NCI-H2171 (cell line): ENCODE measurements at places on chromosomes 12 and 14.

GRCh38 chr14:41404126-41404525, 202.6 kb upstream of the LRFN5 start:
- DNase-seq: no peak

DNA sequence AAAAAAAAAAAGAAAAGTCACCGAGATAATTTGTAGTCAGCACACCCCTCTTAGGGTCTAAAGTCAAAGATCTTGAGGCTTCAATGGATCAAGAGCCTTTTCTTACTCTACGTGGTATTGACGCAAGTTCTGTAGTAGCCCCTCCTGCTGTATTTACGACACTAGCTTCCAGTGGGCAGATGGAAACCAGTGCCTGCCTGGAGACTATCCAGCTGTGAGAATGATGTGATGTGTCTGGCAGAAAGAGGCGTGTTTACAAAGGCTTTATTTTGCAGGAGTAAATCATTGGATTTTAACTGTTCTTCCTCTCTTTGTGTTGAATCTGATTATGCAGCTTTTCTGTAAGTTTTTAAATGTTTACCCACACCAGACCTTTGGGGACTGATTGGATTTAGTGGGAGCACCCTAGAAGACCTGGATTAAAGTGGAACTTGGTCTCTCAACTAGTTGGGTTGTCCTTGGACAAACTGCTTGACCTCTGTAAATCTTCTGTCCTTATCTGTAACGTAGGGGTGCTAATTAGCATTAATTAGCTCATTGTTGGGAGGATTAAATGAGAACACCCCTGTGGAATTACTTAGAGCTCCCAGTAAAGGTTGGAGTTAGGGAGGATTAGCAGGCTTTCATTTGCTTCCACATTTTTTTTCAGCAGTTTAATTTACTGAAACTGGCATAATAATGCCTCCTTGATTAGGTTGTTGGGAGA, 72.4 kb downstream of the RASSF3 start:
- DNase-seq: peak; percentile 58

- DNase-seq: no peak
Observed at GRCh38 chr12:110782922-110783321, 40.2 kb upstream of the PPP1CC start.

DNA sequence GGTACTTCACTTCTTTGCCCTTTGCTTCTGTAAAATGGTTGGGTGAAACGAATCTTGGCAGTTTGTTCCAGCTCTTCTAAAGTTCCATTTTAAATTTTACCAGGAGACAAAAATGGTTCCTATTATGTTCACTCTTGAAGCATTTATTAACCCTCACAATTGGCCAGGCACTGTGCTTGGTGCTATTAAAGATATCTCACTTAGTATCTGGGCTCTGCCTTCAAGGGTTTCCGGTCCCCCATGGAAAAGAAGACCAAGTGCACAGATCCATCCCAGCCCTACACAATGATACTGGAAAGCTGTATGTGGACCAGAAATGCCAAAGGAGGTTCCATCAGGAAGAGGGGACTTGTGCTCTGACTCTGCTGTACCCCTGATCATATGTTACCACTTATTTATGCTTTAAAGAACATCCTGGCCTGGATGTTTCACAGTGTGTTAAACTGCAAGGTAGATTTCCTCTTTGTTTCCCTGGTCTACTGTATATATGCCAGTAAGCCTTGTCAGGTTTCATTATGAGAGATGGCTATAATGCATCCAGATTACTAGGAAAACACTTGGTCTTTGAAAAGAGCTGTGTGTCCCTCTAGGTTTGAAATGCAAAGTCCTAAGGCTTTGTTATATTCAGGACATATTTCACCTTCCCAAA, 154.8 kb downstream of the PRKCH start:
- DNase-seq: no peak

- no peak for DNase-seq
Observed at GRCh38 chr14:106651016-106651415, 1124.6 kb downstream of the TMEM121 start.

DNA sequence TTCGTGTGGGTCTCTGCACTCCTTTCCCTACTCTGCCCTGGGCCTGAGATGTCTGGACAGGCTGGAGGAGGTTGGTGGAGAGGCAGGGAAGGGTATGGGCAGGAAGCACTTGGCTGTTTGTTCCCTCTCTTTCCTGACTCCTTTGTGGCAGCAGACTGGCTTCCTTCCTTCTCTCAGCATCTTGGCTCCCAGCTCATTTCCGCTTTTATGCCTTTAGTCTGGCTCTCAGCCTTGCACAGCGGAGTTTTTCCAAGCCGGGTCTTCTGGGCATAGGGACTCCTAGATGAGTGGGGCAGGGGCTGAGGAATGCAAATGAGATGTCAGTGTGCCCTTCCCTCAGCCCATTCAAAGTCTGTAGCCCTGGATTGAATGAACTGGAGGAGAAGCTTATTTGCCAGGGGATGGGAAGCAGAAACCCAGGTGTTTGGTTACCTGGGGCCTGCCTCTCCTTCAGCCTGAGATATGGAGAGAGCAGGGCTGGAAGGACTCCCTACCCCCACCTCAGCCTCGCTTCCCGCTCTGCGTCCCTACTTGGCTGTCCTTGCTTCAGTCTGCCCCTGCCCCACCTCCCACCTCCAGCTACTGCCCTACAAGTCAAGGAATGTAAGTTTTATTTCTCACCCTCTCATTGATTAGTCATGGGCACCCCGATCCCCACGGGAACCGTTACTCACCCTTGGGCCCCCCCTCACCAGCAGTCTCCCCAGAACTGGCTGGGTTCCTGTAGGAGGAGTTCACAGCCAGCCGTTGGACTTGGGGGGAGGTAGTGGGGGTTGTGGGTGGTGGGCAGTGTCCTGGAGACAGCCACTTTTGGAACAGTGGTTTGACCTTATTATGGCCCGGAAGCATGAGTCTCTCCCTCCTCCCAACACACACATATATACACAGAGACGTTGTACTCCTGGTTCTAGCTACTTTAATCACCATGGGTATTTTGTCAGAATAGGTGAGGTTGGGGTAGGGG, 9.3 kb upstream of the ITGA5 start:
- DNase-seq: no peak

- DNase-seq: no peak
Observed at GRCh38 chr12:2422591-2422990, 369.8 kb downstream of the CACNA1C start.

DNA sequence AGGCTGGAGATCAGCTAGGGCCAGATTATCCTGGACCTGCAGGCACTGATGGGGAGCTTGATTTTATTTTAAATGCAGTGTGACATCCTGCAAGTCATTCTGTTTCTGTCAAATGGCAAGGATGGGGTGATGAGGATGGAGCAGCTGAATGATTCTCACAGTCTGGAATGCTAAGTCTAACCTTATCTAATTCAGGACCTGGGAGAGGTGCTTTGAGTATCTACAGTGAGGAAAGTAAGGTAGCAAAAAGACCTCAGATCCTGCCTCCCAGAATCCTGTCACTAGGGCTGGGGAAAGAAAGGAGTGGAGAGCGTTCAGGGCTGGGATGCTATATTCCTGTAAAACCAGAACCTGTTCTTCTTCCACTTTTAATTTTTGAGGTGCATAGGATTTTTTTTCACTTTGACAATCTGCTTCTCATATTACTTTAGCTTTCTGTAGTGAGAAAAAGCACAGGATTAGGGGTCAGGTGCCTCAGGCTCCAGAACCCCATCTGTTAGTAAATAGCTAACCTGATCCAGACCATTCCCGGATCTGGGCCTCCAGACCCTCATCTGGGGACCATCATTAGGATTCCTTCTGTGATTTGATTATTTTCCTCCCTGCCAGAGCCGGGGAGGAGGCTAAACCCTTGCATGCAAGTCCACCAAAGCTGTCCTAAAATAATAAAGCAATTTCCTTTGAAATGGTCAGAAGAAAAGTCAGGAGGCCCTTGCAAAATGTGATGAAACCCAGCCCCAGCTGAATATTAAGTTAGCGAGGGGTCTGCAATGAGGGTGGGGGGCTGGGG, 54.7 kb downstream of the ASCL1 start:
- no peak for DNase-seq

DNA sequence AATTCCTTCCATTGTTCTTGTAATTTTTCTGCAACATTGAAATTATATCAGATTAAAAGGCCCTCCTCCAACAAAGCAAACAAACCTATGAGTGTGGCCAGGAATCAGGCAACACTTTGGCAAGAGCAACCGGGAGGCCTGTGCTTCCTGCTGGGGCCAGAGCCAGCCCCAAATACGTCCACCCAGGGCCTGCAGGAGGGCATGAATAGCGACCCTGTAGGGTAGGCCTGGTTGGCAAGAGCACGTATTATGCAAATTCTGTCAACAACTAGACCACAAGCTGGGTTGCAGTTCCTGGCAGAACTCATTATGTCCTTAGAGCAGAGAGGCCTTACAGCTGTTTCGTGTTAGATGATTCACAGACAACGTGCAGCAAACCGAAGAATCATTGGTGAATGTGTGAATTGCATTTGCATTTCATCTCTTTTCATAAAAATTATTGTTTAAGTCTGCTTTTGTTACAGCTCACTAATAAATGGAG, 26.9 kb upstream of the LGALS3 start:
- DNase-seq: no peak

GRCh38 chr14:91327250-91327595, 82.7 kb upstream of the GPR68 start:
- DNase-seq: no peak

DNA sequence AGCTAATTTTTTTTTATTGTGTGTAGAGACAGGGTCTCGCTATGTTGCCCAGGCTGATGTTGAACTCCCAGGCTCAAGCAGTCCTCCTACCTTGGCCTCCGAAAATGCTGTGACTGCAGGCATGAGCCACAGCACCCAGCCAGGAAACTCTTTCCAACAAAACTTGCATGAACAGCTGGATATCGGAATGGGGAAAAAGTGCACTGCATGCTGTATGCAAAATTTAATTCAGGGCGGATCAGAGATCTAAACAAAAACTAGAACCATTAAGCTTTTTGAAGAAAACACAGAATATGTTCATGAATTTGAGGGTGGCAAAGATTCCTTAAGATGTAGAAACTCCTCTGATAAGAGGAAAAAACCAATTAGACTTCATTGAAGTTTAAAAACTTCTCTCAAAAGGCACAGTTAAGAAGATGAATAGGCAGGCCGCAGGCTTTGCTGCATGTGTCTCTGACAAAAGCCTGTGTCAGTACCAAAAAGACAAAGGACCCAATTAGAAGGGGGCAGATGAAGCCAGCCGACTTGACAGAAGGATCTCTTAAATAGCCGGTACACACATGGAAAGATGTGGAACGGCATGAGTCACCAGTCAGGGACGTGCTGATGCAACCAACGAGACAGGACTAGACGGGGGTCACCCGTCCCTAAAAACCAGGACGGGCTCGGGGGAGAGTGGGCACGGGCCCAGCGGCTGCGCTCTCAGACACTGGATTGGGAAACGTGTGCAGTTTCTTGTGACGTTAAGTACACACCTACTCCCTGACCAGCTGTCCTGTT, 34.8 kb upstream of the MMP17 start:
- DNase-seq: no peak

- DNase-seq: no peak
Observed at GRCh38 chr14:73627151-73627558, 14.8 kb downstream of the ACOT6 start.

DNA sequence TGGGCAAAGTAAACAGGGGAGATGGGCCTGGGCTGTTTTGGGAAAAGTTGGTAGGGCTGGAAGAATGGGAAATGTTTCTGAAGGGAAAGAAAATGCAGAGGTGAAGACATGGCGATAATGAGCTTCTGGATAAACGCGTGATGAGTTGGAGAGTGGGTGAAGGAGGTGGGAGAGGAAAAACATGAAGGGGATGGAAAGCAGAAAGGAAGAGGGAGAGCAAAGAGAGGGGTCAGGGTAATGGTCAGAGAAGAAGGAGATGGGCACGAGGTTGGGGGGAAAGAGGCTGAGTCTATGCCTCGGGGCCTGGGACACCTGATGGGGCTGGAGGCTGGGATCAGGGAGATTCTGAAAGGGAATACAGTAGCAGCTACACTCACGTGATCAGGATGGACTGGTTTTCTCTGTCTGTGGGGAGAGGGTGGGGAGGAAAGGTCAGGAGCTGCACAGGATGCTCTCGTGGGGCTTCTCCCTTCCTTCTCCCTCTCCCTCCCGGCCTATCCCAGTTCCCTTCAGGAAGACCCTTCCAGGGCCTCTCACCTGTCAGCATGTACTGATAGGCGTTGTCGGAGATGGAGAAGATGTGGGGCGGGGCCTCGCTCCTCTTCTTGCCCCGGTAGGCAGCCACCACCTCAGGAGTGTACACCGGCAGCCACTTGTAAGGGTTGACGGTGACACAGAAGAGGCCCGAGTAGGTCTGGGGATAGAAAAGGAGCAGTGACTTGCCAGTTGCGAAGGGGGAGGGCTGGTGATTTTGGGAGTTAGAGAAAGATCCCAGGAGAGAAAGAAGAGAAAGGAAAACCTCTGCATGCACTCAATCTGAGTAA, 3.1 kb downstream of the MYH7 start:
- DNase-seq: no peak

GRCh38 chr12:112518365-112518735, 99.6 kb downstream of the PTPN11 start:
- DNase-seq: no peak

DNA sequence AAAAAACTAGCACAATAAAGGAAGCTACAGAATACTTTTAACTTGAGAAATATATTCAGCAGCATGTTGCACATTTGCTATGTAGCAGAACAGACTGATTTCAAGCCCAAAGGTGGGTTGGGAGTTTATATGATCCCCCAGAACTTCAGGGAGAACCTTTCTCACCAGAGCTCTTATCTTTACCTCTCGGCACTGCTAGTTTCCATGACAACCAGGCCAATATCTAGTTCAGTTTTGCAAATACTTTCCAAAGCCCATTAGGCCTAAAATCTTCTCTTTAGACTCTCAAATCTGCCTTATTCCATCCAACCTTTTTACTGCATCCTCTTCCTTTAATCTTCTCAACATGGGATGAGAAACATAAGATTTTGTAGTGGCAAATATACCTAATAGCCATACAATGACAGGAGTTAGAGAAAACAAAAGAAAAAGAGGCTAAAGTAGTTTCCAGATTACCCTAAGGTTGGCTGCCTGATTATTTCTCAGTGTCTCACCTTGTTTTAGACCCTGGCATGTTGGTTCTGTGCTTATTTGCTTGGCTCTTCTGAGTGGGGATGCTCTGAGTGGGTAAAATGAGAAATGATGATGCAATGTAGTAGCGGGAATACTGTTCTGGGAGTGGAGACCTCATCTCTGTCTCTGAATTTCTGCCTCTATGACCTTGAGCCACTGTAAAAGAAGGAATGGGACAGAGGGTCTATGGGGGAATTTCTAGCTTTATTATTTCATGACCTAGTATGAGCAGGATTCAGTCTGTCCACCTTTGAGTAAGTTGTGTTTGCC, 427.6 kb upstream of the STXBP6 start:
- DNase-seq: no peak

GRCh38 chr14:68548194-68549076, 244.4 kb downstream of the ZFP36L1 start:
- DNase-seq: no peak

GRCh38 chr14:54182419-54183045, 214.3 kb upstream of the CDKN3 start:
- no peak for DNase-seq
